ENCODE measurements at places on chromosomes 5 and 9.

DNA sequence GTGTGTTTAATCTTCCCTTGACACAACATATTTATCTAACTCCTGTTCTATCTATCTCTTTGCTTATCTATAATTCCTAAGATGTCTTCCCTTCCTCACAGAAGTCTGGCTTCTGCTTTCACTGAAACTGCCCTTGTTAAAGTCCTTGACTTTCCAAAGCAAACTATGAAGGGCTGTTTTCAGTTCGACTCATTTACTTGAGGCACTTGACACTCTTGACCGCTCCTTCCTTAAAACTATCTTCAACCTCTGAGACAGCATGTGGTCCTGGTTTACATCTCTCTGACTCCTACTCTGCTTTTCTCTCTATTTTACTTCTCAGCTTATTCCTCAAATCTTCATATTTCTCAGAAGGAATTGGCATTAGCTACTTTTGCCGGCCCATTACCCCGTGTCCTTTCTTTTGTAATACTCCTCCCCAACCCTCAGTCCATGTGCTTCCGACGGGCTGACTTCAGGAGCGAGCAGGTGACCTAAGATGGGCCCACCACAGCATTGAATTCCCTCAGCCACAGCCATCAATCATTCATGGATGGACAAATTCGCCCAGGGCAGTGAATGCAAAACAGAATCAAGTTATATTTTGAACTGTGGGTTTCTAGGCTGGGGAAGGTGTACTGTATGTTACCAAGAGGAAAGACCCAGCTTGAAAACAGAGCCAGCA, 1089.2 kb downstream of the PTPRD start:
- DNase-seq: peak; percentile 18

GRCh38 chr5:6585168-6585567, 47.7 kb downstream of the NSUN2 start:
- DNase-seq: no peak

- DNase-seq: no peak
These were observed 27.8 kb downstream of the ADRA1B start for GRCh38 chr5:159944056-159944600.

- no peak for DNase-seq
These were observed 152.0 kb downstream of the DOCK8 start for GRCh38 chr9:366620-367019.

DNA sequence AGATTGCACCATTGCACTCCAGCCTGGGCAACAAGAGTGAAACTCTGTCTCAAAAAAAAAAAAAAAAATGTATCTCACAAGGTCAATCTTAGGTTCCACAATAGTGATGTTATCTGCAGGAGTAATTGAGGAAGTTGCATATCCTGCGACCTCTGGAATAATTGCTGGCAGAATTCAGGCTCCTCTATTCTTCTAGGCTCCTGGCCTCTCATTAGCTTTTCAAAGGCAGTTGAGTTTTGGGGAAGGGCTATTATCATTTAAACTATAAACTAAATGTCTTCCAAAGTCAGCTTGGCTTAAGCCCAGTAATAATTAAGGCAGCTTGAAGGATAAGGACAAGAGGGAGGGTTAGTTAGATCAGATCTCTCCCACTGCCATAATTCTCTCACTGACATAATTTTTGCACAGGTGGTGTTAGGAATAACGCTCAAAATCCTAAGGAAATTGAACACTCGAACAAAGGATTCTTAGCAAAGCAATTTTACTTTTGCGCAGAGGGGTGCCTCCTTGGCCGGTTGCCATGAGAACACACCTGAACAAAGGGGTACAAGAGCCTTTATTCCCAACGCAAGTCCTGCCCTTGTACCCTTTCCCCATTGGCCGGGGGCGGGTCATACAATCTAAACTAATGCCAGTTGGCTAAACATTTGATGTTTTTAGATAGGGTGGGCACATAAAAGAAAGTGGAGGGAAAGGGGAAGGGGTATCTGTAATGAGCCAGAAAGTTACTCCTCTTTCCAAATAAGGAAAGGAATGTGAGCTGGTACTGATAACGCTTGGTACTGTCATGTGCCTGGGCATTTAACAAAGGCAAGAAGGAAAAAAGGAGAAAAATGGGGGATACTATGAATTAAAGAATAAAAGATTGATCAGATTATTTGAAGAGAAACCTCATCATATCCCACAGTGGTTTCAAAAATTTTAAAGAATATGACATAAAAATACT, 106.4 kb upstream of the CCNG1 start:
- DNase-seq: no peak

DNA sequence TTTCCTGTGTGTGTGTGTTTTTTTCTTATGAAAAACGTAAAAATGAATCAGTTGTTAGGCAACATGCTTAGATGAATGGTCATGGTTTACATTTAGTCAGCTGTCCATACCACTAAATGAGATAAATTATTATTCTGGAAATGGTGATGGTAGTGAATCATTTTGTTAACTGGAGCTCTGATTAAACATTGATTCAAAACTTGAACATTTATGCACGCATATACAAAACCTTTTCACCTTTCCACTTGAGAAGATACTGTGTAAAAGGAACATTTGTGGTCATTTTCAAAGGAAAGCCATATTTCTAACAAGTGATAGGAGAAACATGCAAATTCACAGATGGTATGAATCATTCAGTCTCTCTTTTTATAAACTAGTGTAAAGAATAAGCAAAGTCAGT, 162.0 kb downstream of the SLC25A46 start:
- no peak for DNase-seq

GRCh38 chr9:115944166-115944948, 209.2 kb upstream of the PAPPA start:
- no peak for DNase-seq

DNA sequence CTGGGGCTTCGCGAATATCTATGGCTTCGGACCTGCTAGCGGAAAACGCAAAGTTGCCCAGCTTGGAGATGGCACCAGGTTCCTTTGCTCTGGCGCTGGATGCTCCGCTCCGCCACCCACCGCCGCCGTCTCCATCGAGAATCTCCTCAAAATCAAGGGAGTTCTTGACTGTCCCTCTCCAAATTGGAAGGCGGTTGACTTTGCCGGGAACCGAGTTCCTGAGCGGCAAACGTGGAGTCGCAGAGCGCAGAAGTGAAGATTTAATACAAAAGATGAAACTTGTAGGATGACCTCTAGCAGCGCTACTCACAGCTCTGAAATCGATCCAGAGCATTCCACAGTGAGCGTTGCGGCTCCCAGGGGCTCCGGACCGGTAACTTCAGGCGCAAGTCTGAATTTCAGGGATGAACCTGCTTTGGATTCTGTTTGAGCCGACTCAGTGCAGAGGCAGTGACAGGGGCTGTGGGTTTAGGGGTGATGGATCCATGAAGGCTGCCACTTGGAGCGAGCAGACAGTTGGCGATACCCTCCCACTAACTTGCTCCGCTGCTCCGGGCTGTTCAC, 1641.5 kb upstream of the C9orf72 start:
- no peak for DNase-seq

GRCh38 chr5:21711866-21712758, 1141.0 kb downstream of the CDH12 start:
- DNase-seq: peak; percentile 10

GRCh38 chr5:14263113-14263512, 120.0 kb downstream of the TRIO start:
- DNase-seq: no peak

- DNase-seq: no peak
These were observed 109.3 kb downstream of the HSD17B3 start for GRCh38 chr9:96192710-96193109.

GRCh38 chr9:135500525-135501260, at the start of gene MRPS2:
MRPS2 (plus strand) TSS chr9:135500682; CDS start chr9:135500711, 29 bp downstream.
- DNase-seq: peak; percentile 74

DNA sequence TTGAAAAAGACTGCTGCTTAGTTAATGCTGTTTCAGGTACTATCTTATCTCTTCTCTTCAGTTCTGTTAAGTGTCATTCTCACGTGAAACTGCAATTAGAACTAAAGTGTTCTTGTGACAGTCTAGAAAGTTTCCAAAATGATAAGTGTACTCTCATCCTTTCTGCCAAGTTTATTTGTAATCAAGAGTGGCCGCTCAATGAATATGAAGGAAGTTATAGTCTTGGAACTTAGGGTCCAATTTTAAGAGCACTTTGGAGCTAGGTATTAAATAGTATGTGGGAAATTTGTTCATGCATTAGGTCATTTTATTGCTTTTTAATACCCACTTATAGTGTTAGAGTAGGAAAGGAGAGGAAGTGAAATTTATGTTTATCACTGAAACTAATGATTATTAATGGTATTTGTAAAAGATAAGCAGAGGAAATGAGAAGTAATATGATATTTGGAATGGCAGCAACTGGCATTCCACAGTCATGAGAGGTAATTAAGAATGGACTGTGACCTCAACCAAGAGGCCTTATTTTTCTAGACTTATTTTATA, 20.4 kb downstream of the XRCC4 start:
- no peak for DNase-seq

GRCh38 chr5:172380987-172381643, 73.2 kb downstream of the SH3PXD2B start:
- no peak for DNase-seq

DNA sequence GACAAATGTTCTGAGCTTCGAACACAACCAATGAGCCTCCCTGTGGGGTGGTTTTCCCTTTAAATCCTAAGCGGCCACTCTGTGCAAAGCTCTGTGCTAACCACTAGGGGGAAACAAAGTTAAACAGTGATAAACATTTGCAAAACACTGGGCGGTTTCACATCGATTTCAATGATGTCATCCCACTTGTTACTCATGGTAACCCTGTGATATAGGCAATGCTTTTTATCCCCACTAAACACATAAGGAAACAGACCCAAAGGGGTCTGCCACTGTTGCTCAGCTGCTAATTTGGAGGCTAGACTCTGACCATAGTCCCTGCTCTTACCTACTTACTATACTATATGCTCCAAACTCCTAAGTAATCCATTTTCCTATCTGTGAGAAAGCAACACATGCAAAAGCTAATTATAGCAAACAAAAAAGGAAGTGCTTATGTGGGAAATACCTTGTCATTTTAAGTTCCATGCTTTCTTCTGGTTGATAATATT, 57.3 kb downstream of the PTPN3 start:
- DNase-seq: peak; percentile 43

GRCh38 chr5:36655161-36655560, 48.8 kb downstream of the SLC1A3 start:
- DNase-seq: no peak

- no peak for DNase-seq
These were observed 40.7 kb downstream of the AHRR start for GRCh38 chr5:362189-362588.

- peak; percentile 68 for DNase-seq
These were observed 38.3 kb downstream of the RECK start for GRCh38 chr9:36074870-36075532.

- no peak for DNase-seq
These were observed 213.9 kb downstream of the PRDM9 start for GRCh38 chr5:23721336-23721735.

GRCh38 chr5:58738336-58738735, 155.5 kb downstream of the RAB3C start:
- no peak for DNase-seq

- no peak for DNase-seq
These were observed 11.5 kb upstream of the SLC31A2 start for GRCh38 chr9:113139225-113139829.

DNA sequence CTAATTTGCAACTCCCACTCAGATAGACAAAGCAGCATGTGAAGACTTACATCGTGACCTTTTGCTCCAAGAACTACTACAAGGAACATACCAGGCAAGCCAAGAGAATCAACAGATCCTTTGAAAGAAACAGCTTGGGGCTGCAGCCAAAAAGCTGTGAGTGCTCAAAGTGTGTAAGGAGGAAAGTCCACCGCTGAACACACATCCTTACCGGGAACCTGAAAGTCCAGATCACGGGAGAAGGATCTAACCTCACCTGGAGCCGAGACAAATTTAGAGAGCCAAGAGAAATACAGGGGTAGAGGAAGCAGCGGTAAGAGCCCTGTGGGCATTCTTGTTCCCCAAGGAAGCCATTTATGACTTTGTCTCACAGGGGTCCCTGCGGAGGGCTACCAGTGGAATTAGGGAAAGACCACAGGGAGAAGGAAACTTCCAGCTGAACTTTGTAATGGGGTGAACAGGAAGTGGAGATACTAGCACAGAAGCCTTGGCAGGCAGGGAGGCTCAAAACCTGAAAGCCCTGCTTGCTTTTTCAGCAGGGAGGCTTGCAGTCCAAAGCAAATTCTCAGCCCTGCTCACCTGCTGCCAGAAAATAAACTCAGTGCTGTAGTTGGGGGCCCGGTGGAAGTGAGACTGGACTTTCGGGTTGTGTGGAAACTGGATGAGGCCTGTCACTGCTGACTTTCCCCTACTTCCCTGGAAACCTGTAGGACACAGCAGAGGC, 350.2 kb downstream of the DTWD2 start:
- no peak for DNase-seq

- no peak for DNase-seq
These were observed 96.0 kb downstream of the MEGF10 start for GRCh38 chr5:127386557-127386956.

DNA sequence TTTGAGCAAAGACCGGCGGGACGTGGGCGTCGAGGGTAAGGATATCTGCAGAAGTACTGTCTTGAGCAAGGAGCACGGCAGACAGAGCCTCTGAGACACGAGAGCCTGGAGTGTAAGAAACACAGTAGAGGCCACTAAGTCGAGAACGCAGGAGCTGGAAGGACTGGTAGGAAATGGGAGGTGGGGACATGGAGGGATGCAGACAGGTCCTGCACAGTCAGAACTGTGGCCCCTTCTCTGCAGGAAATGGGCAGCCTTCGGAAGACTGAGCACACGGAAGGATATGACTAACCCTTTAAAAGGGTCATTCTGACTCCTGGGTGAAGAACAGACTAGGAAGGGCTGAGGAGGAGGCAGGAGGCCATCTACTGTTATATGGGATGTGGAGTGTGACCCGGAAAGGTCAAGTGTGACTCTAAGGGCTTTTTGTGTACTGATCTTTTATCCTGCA, 1.4 kb upstream of the CAMSAP1 start:
- DNase-seq: no peak

DNA sequence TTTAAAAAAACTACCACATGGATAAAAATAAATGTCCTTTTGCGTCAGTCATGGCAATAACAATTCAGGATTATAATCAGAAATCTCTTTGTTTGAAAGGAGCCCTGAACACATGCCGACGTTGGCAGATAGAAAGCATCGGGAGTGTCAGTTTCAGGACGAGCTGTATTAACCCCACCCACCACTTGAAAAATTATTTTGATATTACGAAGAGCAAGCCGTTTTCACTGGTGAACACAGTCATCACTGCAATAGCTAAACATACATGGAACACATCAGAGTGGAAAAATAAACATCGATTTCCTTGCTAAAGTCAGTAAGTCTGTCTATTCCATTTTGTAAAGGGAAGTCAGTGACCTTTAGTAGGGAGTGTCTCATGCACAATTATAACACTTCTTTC, 266.4 kb upstream of the FBXL7 start:
- DNase-seq: no peak

- DNase-seq: no peak
These were observed 31.8 kb downstream of the ABCA1 start for GRCh38 chr9:104896131-104896530.

DNA sequence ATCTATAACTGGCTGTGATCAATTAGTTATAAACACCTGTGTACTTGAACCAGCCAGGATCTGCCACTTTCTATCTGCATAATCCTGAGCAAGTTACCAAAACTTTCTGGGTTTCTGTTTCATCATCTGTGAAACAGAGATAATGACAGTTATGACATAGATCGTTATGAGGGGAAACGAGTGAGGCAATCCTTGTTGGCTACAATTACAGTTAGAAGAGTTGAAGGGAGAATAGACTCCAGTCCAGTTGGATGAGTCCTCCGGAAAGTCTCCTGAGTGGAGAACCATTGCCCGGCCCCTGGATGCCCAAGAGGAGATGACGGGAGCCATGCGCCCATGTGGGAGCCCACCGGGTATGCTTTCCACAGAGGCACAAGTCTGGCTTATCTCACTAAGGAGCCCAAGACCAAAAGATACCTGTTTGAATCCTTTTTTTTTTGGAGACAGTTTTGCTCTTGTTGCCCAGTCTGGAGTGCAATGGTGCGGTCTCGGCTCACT, 4.5 kb downstream of the PDE6A start:
- no peak for DNase-seq
